ENCODE measurements at places on chromosomes 3 and 15.

DNA sequence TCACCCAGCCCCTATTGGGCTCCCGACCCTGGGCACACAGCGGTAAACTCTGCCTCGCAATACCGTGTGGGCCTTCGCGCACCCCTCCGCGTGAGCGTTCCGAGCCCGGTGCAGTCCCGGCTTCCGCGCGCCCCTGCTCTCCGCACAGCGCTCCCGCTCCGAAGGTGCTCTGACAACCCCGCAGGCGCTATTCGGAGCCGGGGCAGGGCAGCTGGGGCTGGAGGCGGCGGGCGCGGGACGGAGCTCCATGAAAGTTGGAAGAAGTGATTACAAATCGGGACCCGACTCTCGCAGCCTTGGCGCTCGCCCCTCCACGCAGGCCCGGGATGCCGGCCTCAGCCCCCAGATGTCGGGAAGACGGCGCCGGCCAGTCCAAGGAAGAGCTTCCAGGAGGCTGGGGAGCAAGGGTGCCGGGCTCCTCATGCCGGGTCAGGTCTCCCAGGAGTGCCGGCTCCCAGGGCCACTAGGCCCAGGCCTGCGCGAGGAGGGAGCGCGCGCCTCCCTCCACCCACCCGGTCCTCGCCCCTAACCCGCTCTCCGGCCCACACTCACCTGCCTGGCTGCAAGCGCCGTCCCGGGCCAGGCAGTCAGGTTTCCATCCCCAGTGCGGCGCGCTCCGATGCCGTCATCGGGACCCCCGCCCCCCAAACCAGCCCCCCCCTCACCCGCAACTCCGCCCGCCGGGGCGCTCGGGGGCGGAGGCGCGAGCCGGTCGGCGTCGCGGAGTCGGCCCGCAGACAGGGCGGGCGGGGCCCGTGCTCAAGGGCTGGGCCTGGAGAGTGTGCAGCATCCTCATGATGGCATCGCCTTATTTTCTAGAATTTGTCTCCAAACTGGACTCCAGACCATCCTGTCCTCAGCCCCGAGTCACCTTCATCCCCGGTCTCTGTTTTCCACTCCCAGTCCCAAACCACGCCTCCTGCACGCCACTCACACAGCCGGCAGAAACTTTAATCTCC, at the start of gene KIF7:
Gene KIF7 (minus strand): TSS at position 621 of the 959 bp plus-strand sequence. CDS start 2,537 bp downstream, outside the sequence.
- no peak for DNase-seq

DNA sequence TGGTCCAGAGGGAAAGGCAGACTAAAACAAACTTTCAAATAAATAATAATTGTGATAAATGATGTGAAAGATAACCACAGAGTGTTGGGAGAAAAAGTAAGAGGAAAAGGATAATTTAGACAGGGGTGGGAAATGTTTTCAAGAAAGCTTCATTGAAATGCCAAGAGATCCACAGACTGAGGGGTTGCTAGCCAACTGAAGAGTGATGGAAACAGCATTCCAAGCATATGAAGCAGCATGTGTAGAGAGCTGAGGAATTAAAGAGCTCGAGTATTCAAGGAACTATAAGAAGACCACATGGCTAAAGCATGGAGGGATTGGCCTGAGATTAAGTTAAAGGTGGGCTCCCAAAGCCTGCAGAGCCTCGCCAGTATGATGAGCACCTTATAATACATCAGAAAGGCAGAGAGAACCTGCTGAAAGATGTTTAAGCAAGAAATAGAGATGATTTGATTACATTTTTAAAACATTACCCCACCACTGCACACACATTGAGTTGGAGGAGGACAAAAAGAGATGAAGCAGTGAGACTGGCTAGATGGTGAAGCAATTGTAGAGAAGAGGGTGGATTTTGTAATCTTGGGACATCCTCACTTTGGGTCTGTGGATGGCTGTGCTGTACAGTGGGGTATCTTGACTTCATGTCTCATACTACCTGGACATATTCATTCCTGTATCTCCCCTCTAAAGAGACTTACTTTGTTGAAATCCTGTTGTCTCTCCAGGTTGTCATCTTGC, 100.8 kb downstream of the STAC start:
- no peak for DNase-seq

GRCh38 chr15:35540021-35540420, 5.9 kb downstream of the DPH6 start:
- DNase-seq: no peak

DNA sequence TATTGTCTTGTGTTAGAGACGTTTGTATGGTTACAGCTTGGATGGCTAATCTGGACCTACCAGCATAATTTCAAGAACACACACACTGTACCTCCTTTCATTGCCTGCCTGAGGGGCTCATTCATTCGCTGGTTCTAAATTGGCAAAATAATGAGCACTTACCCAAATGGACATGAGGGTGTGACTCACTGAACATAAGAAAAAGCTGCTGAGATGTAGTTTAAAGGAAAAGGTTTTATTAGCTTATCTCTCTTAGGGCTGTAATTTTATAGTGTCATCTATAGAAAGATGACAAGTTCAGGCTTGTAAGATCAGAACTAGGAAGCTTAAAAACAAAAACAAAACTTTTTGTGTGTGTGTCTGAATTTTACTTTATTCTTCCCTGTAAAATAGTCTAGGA, 120.7 kb upstream of the WNT7A start:
- no peak for DNase-seq

GRCh38 chr3:194961571-194961970, 275.9 kb downstream of the FAM43A start:
- DNase-seq: no peak

DNA sequence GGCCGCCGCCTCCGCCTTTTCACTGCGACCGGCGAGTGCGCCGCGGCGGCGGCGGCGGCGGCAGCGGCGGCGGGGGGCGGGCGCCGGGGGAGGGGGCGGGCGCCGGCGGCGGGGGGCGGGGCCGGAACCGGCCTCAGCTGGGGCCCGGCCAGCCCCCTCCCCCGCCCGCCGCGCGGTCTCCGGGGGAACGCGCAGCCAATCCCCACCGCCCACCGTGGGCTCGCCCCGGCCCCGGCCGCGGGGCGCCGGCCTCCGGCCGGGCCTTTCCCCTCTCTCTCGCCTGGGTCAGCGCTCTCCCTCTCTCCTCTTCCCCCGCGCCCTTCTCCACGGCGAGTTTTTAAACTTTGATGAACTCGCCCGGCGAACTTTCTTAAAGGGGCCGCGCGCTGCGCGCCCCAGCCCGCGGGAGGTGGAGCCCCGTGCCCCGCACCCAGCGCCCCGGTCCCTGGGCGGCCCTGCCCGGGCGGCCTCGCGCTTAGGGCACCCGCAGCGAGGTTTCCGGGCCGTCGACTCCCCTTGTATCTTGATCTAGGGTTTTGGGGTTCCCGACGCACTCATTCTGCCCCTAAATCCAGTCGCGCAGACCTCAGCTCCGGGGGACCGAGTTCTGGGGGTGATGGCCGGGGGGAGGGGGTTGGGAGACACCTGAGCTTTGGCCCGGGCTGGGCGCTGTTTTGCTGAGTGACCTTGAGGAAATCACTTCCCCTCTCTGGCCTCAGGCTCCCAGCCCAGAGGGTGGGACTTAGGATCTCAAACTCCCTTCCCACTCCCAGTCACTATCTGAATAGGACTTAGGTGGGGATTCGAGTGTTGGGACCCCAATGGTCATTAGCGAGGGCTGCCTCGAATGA, at the start of gene RBPMS2:
Gene RBPMS2 (minus strand): TSS at position 39 of the 851 bp plus-strand sequence. CDS start 270 bp downstream, outside the sequence.
- no peak for DNase-seq

DNA sequence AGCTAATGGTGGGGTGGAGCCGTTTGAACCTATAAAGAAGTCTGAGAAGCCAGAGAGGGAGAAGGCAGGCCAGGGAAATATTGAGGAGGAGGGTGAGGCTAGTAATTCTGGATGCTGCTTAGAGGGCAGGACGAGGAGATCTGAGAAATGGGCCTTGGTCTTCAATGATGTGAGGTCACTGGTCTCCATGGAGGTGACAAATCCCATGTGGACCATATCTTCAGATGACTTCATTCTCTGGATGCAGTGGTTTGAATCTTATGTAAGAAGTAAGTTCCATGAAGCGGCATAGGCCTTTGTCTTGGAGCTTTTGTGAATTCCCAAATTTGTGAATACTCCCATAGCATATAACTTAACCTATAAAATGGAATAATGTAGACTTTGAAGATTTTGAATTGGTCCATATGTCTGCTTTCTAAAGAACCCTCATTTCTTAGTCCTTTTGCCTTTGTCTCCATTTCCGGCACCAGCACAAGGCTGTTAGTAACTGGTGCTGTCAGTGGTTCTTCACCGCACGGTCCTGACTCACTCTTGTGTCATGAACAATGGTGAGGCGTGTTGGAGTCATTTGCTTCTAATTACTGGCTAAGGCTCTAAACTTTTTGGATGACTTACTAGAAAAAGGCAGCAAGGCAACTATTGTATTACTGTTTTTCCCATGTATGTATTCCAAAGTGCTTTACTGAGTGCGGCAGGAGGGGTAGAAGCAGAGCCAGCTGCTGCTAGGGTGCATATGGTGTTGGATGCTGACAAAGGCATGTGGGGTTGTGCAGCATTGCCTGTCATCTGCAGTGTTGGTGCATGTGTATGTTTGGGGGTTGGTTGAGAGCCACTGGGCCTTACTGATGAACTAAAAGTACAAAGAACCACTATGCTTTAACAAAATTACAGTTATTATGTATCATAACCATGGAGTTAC, 279.3 kb upstream of the C2CD4B start:
- DNase-seq: no peak

DNA sequence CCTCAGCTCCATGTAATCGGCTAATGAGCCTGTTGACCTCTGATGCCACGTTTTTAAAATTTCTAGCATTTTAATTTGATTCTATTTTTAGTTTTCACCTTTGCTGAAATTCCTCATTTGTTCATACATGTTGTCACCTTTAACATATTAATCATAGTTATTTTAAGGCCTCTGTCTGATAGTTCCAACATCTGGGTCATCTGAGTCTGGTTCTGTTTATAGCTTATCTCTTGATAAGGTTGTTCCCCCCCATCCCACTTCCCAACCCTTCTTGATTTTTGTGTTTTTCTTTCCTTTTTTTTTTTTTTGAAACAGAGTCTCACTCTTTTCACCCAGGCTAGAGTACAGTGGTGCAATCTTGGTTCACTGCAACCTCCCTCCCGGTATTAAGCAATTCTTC, 36.4 kb downstream of the MAP2K1 start:
- no peak for DNase-seq

DNA sequence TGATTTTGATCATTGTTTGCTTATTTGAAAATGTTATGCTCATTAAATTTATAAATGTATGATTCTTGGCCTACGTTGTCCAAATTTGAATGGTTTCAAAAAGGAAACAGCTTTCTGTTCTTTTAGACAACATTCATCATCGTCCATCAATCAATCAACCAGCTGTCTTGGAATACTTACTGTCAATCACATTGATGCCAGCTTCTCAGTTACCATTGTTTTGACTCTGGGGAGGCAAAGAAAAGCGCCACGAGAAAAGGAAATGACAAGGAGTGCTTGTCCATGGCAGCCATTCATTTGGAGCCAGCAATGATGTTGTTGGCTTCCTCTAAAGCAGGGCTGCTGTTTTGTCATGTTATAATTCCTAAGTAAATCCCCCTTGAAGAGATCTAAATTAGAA, 62.2 kb upstream of the TP63 start:
- DNase-seq: no peak

- DNase-seq: no peak
Measured at GRCh38 chr15:94443186-94443585, 211.8 kb downstream of the MCTP2 start.

GRCh38 chr3:131731709-131732108, 228.9 kb upstream of the MRPL3 start:
- no peak for DNase-seq

DNA sequence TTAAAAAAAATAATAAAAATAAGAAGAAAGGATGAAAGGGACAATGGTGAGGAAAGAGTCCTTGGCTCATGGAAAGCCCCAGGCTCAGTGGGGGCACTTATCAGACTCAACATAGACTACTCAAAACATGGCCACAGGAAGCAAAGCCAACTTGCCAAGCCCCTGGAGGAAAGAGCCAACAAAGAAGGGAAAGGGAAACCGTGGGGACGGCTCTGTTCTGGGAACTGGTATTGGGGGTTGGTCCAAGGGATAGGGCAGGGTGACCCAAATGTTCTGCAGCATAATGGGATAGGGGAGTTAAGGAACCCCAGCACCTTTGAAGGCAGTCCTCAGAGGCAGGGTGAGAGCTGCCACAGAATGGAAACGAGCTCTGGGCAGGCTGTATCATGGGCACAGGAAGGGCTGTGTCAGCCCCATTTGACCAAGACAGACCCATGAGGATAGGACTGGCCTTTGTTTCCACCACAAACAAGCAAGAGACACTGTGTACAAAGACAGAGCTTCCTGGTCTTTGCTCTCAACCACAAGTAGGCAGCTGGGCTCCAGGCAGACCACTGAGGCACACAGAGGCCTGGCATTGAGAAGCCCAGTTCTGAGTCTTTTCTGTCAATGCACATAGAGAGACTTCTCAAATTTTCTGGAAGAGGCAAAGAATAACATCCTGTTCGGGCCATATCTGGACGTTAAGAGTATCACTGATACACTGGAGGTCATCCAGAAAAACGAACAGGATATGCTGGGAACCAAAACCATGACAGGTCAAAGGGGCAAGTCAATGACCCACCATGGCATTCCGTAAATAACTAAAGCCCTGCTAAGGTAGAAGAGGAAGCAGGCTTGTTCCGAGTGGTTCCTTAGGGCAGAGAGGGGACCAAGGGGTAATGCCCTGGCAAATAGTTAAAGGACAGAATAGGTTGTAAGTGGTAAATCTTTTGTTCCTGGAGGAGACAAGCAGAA, 10.6 kb upstream of the SEMA7A start:
- DNase-seq: no peak

DNA sequence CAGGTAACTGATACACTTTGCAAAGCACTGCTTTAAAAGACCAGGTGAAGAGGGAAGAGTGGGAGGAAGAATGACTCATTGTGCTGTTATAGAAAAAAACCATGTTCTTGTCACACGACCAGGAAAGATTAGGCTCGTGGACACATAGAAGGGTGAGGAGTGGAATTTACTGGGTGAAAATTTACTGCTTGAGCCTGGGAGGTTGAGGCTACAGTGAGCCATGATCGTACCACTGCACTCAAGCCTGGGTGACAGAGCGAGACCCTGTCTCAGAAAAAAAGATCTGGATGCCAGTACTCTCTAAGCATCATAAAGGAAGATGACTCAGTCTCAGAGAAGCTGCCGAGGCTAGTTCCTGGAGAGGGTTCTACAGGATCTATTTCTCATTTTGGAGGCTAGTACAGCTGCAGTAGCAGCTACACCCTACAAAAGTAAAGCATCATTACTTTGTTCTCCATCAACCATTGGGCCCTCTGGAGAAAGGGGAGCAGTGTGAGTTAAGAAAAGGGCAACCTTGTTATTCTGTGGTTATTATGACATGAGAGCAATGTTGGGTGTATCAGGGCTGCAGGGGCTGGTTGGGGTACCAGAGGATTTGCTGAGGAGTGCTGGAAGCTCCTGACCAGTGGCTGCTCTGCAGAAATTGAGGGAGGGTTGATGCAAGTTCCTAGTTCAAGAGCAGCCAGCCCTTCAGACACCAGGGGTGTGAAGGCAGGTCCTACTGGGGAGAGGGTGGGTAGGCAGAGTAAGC, 75.4 kb downstream of the CMTM8 start:
- DNase-seq: no peak

DNA sequence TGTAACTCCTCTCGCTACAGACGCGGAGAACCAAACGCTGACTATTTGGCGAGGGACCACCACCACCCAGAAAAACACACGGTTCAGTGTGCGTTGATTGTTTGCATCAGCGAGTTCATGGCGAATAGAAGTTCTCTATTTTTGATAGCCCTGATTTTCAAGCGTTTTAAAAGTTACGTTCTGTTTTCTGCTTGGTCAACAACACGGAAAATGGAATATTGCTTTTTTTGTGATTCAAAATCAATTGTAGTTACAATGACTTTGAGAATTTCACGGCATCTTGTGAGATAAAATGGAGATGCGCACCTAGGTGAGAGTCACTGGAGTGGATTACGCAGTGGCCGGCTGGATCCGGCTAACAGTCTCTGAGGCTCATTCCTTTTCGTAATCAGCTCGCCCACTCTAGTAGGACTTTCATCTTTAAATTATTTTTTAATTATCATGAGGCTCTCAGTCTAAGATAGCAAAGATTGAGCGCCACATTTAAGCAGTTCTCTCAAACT, 54.8 kb downstream of the CCDC54 start:
- no peak for DNase-seq
